ENCODE measurements at places on chromosomes 7 and 10. TPM values are rescaled to one million over a fixed set of nuclear protein-coding genes. Genes with fewer than 3 reads are reported as not detected.
A peak's percentile ranks its signal among the peaks of the same experiment; 100 is the strongest.

DNA sequence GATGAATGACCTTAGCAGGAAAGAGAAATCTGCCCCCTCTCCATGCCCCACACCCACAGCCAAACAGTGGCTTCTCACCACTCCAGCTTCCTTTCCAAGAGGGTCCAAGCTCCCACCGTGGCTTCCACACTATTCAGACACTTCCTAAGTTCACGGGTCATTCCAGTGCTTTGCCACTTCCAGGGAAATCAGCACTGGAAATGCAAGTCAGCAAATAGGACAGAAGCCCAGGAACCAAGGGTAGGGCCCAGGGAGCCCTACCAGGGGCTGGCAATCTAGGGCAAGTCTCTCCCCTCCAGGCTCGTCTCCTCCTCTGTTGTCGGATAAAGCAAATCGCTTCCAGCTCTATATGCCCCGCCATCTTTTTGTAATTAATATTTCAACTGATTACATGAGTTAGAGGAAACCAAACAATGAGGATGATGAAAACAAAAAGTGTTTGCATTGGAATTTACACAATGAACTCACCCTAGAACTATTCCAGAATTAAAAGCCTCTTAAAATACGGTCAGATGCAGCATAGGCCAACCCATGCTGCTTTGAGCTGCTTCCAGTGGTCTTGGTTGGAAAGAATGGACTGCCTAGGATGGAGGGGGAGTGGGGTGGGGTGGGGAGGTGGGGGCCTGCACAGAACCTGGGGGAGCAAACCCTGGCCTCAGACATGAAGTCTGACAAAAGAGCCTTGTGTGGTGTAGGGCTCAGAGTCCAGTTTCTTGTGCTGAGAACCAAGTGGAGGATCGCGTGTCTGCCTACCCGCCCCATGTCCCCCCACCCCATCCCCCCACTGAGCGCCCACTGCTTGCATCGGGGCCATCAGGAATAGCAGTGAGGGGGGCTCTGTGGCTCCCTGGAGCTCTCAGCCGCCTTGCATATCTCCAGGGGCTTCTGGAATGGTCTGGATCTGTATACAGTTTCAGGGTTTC, 74.6 kb upstream of the CPXM2 start:
- no peak for DNase-seq
- no peak overlapping the region for H3K4me3 ChIP-seq
- H3K4me1 ChIP-seq: peaks cover 17% of the 10 kb centered on the region

DNA sequence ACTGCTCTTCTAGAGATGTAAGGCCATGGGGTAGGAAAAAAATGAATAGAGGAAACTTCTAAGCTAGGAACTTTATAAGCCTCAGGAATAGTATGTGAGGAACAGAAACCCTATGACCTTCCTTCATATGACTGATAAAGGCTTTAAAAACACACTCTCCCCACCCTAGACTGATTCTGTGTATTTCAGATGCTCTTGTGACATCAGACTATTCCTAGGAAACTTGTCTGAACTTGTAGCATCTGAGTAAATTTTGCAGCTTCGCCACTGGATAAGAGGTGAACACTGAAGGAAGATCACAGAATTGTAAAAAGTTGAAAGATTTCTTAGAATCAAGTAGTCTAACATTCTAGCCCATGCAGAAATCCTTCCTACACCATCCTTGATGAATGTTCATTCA, 31.0 kb upstream of the CBLL1 start:
- H3K27ac ChIP-seq: no peak overlapping the region
- no peak overlapping the region for H3K4me3 ChIP-seq
- no peaks in the 10 kb centered on the region for H3K27me3 ChIP-seq
- H3K4me1 ChIP-seq: no peaks in the 10 kb centered on the region
- no peak for DNase-seq
- no peaks in the 10 kb centered on the region for H3K36me3 ChIP-seq

DNA sequence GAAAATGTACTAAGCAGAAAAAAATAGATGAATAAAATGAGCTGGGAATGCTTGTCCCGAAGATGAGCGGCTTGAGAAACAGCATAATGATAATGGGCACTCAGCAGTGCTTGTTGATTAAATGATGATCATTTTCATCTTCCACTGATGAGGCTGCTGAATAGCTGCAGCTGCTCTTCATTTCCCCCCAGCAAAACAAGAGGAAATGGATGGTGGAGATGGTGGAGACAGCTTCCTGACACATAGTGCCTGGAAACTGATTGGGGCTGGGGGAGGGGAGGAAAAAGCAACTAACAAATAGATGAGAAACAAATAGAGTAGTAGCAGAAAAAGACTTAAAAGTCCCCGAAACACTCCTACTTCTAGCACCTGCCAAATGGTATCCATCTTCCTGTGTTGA, 41.4 kb downstream of the MRC1 start:
- H3K27me3 ChIP-seq: no peaks in the 10 kb centered on the region
- H3K4me1 ChIP-seq: no peaks in the 10 kb centered on the region
- H3K27ac ChIP-seq: no peak overlapping the region
- H3K36me3 ChIP-seq: no peaks in the 10 kb centered on the region

GRCh38 chr7:87127019-87127418, 25.2 kb upstream of the DMTF1 start:
- H3K4me1 ChIP-seq: no peaks in the 10 kb centered on the region
- no peak overlapping the region for H3K4me3 ChIP-seq
- H3K27ac ChIP-seq: no peak overlapping the region
- DNase-seq: no peak

GRCh38 chr10:62268027-62268398, 631 bp downstream of the RTKN2 start:
- peak overlapping the region; percentile 71 for H3K4me3 ChIP-seq
- H3K36me3 ChIP-seq: no peaks in the 10 kb centered on the region
- peaks cover 8% of the 10 kb centered on the region for H3K4me1 ChIP-seq
- peak overlapping the region; percentile 33 for H3K27ac ChIP-seq
- DNase-seq: no peak

DNA sequence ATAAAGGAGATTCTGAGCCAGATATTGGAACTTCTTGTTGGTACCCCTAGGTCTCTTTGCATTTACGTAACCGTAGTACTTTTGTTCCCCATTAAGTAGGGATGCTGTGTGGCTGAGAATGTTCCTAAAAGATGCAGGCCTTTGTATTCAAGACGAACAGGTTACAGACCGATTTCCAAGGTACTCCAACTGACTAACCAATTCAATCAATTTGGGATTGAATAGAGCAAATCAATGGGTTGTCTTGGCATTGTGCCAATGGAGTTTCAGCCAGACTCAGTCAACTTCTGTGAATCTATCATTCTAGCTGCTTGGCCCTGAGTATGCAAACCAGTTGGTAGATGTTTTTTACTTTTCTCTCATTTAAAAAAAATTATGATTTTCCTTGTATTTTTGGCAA, 347.3 kb upstream of the NPVF start:
- H3K4me1 ChIP-seq: no peaks in the 10 kb centered on the region
- H3K27ac ChIP-seq: no peak overlapping the region
- no peaks in the 10 kb centered on the region for H3K36me3 ChIP-seq
- H3K4me3 ChIP-seq: no peak overlapping the region
- no peaks in the 10 kb centered on the region for H3K27me3 ChIP-seq

DNA sequence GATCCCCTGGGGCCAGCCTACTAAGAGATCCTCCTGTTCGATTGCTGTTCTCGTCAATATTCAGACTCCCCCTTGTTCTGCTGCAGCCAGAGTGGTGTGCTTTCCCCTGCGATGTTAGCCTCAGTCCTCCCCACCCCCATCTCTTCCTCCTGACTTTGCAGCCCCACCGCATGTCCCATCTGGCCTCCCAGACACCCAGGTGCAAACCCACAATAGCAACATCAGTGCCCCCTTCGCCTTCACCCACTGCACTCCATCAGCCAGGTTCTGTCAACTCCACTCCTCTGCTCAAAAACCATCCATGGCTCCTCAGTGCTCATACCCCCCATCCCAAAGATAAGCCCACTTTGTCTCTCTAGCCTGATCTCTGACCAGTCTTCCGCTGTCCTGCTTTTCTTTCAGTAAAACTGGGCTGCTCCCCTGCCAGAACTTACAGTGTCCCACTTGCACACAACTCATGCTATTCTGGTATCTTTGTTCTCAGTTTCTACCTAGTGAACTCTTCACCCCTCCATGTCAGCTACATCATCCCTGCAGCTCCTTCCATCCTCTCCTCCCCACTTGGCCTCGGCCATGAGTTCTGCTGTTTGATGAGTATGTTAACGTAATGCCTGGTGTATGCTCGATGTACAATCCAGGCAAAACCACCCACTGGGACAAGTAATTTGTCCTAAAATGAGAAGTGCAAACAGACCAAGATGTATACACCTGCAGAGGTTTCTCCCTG, 26.6 kb downstream of the COL13A1 start:
- H3K4me3 ChIP-seq: no peak overlapping the region
- no peaks in the 10 kb centered on the region for H3K27me3 ChIP-seq
- DNase-seq: no peak
- H3K27ac ChIP-seq: no peak overlapping the region
- H3K4me1 ChIP-seq: no peaks in the 10 kb centered on the region
- no peaks in the 10 kb centered on the region for H3K36me3 ChIP-seq

DNA sequence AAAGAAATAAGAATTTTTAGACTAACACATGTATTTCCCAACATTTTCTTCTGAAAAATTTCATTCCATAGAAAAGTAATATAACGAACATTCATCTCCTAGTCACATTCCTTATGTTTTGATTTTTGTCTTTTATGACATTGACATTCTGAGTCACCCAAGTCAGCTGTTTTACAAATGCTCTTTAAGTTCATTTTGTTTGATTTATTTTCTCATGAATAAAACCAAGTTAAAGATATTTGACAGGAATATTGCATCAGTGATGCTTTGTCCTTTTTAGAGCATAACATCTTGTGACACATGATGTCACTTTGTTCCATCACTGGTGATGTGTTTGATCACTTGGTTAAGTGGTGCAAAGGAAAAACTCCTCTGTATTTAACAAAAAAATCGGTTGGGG, 48.4 kb downstream of the HGF start:
- no peaks in the 10 kb centered on the region for H3K27me3 ChIP-seq
- no peak overlapping the region for H3K27ac ChIP-seq
- no peak overlapping the region for H3K4me3 ChIP-seq

DNA sequence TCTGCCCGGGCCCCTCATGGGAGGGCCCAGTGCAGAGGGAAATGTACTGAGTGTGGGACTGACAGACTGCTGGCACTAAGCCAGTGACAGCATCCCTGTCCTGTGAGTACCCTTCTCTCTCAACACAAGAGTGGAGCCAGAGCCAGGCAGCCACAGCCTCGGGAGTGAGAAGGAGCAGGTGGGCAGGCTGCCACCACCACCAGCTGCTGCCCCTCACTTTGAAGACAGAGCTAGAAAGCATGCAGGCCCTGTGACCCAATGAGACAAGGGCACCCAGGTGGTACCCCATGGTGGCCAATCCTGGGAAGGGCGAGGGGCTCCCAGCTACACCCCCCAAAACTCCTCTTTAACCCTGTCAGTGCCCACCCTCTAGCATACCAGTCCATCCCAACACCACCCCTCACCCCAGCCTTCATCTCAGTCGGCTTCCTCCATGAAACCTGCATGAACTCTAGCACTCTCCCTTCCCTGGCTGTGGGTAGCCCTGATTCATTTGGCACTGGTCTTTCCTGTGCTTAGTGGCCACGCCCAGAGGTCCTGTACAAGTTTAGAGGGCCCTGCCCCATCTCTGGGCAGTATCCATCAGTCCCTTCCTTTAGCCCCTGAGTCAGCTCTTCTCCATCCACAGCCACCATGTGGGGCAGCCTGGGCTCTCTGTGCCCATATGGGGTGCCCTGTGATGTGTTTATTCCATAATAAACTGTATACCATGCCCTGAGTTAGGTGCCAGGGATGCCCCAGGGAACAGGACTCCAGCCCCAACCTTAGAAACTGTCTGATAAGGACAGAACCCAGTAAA, 207.0 kb upstream of the ZMIZ1 start:
- H3K27ac ChIP-seq: no peak overlapping the region
- peak; percentile 77 for DNase-seq
- H3K36me3 ChIP-seq: no peaks in the 10 kb centered on the region
- H3K27me3 ChIP-seq: no peaks in the 10 kb centered on the region

GRCh38 chr7:115971506-115971905, 59.1 kb downstream of the TFEC start:
- H3K27ac ChIP-seq: no peak overlapping the region
- H3K36me3 ChIP-seq: no peaks in the 10 kb centered on the region
- DNase-seq: no peak
- H3K4me1 ChIP-seq: no peaks in the 10 kb centered on the region

GRCh38 chr7:7772397-7772821, 54.0 kb upstream of the RPA3 start:
- H3K27ac ChIP-seq: no peak overlapping the region
- H3K36me3 ChIP-seq: no peaks in the 10 kb centered on the region
- no peak for DNase-seq
- H3K4me3 ChIP-seq: no peak overlapping the region
- peaks cover 6% of the 10 kb centered on the region for H3K4me1 ChIP-seq

GRCh38 chr7:96415293-96415940, 93.5 kb upstream of the SLC25A13 start:
- no peak overlapping the region for H3K27ac ChIP-seq
- no peaks in the 10 kb centered on the region for H3K27me3 ChIP-seq
- no peak for DNase-seq
- no peaks in the 10 kb centered on the region for H3K4me1 ChIP-seq

- DNase-seq: no peak
- no peaks in the 10 kb centered on the region for H3K27me3 ChIP-seq
- H3K4me3 ChIP-seq: no peak overlapping the region
- H3K27ac ChIP-seq: no peak overlapping the region
These were observed 129.0 kb upstream of the PPP2R2D start for GRCh38 chr10:131771634-131772358.

- H3K27me3 ChIP-seq: no peaks in the 10 kb centered on the region
- H3K36me3 ChIP-seq: no peaks in the 10 kb centered on the region
- H3K4me1 ChIP-seq: no peaks in the 10 kb centered on the region
- no peak for DNase-seq
- H3K27ac ChIP-seq: no peak overlapping the region
These were observed 19.4 kb upstream of the TMEM72 start for GRCh38 chr10:44891721-44892120.

DNA sequence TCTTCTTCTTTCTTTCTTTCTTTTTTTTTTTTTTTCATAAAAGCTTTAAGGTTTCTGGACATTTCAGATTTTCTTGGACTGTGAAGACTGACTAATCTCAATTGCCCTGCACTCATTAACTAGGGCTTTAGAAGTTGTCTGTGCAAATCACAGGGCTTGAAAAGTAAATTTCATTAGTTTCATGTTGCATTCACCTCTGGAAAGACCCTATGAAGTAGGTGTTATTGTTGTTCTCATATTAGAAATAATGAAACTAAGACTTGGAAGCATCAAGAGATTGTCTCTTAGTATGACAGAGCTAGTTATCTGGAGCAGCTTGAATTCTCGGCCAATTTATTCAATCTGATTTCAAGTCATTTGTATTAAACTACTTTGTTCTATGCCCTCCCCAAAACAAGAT, 28.2 kb upstream of the SEMA3D start:
- H3K27ac ChIP-seq: no peak overlapping the region
- no peak for DNase-seq
- no peaks in the 10 kb centered on the region for H3K4me1 ChIP-seq
- no peaks in the 10 kb centered on the region for H3K27me3 ChIP-seq
- H3K4me3 ChIP-seq: no peak overlapping the region
- no peaks in the 10 kb centered on the region for H3K36me3 ChIP-seq

- no peaks in the 10 kb centered on the region for H3K27me3 ChIP-seq
- H3K4me1 ChIP-seq: peaks cover 23% of the 10 kb centered on the region
- H3K4me3 ChIP-seq: no peak overlapping the region
- no peaks in the 10 kb centered on the region for H3K36me3 ChIP-seq
These were observed 26.8 kb downstream of the STRA8 start for GRCh38 chr7:135260470-135260869.

ITGB1 gene
- total RNA-seq: 193 TPM

CYP2E1 gene
- total RNA-seq: 2.9 TPM

WIPF3 gene
- total RNA-seq: 0.25 TPM

TMEM236 gene
- total RNA-seq: not detected

ZNF365 gene
- total RNA-seq: 0.74 TPM

STEAP2 gene
- total RNA-seq: 32.2 TPM

TAS2R41 gene
- not detected for total RNA-seq

LIPK gene
- total RNA-seq: not detected

NRG3 gene
- not detected for total RNA-seq
